NCI-H526 treated with DMSO at 0.1 percent for 48 hours (cell line): ENCODE measurements at places on chromosomes 1 and 21.

- DNase-seq: no peak
Observed at GRCh38 chr21:30769724-30770431, 14.7 kb upstream of the KRTAP21-1 start.

- DNase-seq: no peak
Observed at GRCh38 chr1:110786802-110787327, 86.1 kb upstream of the CD53 start.

GRCh38 chr1:232973652-232974611, 23.5 kb downstream of the NTPCR start:
- no peak for DNase-seq

DNA sequence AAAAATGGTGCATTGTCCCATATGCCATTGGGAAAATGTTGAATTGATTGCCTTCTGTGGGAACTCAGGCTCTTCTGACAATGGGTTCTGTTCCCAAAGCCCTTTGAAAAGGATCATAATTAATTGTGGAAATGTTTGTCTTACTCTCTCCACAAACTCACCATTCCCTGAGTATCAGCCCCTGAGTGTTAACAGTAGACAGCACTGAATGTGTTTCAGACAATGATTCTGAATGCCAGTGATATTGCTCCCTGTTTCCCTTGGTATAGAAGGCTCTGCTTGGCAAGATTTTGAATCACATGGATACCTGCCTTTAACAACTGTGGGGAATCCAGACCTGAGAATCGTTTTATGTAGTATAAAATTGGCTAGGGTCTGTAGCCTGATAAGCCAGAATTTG, 1096.8 kb downstream of the ADGRL2 start:
- no peak for DNase-seq

GRCh38 chr1:190679044-190679443, 201.4 kb upstream of the BRINP3 start:
- no peak for DNase-seq

DNA sequence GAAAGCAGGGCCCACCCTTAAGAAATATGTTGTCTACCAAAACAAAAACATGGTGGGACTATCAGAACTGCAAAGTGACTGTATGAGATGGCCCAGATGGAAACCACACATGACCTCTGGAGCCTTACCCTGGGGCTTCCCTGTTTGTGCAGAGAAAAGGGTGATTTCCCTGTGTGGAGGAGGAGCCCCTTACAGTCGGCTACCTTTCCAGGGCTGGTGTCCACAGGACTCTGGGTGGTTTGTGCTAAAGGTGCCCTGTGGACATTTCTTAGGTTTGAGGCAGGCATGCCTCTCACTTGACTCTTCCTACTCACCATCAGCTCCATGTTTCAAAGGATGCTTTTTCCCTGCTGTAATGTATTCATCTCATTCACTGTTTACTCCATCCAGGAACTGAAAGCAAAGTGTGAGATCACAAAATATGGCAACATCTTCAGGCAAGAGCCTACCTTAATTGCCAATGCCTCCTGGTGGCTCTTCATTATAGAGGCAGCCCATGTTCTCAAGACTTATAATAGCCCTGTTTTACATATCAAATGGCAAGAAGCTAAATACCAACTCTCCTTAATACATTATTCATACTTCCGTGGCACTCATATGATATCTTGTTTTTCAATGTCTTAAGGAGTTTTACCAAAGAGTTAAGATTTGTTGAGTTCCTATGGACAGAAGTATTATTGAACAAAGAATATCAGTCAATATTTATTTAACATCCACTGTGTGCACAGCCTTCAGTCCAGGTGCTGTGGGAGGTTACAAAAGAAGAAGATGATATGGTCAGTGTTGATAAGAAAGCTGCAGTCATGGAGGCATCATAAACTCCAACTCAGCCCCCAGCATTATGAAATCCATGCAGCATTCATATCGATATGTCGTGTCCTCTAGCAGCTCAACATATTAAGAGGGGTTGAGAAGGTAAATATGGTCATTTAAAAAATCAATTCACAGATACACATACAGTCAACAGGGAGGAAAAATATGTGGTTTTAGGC, 15.5 kb upstream of the TFF3 start:
- DNase-seq: no peak

- no peak for DNase-seq
Observed at GRCh38 chr1:17278996-17279830, 28.8 kb upstream of the PADI4 start.

DNA sequence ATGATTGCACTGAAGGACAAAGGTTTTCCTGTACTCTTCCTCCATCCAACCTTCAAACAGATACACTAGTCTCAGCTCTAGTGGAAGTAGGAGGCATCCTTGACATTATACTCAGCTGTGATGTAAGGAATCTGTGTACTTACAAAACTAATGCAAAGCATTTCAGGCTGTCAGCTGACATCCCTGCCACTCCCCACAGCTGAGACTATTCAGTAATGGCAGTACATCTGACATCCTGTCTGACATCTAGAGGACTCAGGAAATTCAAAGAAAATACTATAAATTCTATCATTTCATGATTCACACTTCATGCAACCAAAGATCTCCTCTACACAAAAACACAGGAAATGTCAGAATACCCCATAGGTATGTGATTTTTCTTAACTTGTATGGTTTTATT, 325.8 kb downstream of the SMYD3 start:
- peak; percentile 23 for DNase-seq

GRCh38 chr1:241799416-241799815, 48.6 kb upstream of the EXO1 start:
- DNase-seq: no peak

GRCh38 chr1:62198069-62198780, 3.6 kb downstream of the L1TD1 start:
- DNase-seq: no peak

DNA sequence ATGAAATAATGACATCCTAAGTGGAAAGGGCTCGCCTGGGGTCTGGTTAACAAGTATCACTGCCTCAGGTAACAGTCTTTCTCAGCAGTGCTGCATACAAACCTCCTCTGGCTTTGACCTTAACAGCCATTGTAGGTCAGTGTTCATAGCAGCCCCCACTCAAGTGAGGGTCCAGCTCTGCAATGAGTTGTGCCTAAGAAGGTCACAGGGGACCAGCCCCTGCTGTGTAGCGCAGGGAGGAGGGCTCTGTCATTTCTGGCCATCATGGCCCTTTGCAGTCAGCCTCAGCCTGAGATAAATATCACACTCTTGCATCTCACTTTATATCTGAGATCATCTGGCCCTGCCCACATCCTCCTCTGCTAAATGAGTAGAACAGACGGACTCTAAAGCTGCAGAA, 18.1 kb upstream of the MYSM1 start:
- no peak for DNase-seq

GRCh38 chr1:186858923-186859322, 30.2 kb downstream of the PLA2G4A start:
- no peak for DNase-seq

- no peak for DNase-seq
Observed at GRCh38 chr1:116075990-116076389, 35.2 kb upstream of the MAB21L3 start.

- DNase-seq: no peak
Observed at GRCh38 chr21:44709426-44710293, 1.7 kb downstream of the TSPEAR start.

- DNase-seq: no peak
Observed at GRCh38 chr1:61353797-61354406, 271.5 kb downstream of the NFIA start.

DNA sequence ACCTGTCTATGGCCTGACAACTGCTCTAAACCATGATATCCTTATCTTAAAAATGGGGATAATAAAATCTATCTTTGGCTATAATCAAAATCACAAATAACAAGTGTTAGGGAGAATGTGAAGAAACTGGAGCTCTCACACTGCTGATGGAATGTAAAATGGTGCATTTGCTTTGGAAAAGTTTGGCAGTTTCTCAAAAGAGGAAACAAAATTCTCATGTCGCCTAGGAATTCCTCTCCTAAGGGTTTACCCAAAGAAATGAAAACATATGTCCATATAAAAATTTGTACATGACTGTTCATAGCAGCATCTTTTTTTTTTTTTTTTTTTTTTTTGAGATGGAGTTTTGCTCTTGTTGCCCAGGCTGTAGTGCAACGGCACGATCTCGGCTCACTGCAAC, 64.3 kb downstream of the ZNF281 start:
- DNase-seq: no peak

GRCh38 chr21:46165098-46165497, 9.7 kb upstream of the FTCD start:
- DNase-seq: no peak

DNA sequence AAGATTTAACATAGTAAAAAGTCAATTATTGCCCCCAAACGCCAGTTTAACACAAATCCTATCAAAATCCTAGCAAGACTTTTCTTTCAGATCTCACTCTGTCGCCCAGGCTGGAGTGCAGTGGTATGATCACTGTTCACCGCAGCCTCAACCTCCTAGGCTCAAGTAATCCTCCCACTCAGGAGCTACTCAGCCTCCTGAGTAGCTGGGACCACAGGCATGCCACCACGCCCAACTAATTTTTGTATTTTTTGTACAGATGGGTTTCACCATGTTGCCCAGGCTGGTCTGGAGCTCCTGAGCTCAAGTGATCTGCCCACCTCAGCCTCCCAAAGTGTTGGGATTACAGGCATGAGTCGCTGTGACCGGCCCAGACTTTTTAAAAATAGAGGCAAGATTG, 4.8 kb downstream of the SNIP1 start:
- DNase-seq: no peak

- DNase-seq: no peak
Observed at GRCh38 chr1:201752333-201752732, 76.6 kb upstream of the IPO9 start.

DNA sequence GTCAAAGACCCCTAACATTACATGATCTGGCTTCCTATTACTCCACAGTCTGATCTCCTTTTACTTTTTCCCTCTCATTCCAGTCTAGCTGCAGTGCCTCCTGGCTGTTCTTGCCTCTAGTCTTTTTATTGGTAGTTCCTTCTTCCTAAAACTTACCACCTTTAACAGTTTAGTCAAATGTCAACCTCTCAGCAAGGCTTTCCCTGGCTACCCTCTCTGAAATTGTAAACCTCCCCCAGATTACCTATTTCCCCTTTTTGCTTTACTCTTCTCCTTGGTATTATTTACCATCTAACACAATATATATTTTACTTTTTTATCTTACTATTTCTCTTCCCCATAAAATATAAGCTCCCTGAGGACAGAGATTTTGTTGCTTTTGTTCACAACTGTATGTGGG, 129.6 kb downstream of the CLEC20A start:
- DNase-seq: no peak

DNA sequence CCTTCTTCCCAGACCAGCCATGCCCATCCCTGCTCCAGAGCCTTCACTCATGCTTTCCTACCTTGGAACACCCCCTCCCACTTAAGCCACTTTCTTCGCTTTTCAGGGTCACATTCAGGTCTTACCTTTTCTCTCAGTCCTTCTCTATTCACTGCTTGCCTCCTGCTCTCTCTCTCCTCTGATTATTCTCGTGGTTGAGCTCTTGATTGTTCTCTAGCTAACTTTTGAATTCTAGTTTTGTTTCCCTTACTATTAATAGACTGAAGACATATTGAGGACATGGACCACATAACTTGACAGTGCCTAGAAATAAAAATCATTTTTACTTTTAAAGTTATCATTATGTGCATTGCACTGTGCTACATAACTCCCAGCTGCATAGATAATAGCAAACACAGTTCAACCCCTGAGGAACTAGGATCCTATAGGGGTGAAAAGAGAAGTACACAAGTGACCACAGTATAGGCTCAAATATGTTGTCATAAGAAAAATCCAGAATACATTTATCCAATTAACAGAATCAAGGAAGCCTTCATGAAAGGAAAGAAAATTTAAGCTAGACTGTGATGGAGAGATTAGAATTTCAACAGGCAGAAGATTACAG, 21.5 kb downstream of the INSL5 start:
- no peak for DNase-seq

DNA sequence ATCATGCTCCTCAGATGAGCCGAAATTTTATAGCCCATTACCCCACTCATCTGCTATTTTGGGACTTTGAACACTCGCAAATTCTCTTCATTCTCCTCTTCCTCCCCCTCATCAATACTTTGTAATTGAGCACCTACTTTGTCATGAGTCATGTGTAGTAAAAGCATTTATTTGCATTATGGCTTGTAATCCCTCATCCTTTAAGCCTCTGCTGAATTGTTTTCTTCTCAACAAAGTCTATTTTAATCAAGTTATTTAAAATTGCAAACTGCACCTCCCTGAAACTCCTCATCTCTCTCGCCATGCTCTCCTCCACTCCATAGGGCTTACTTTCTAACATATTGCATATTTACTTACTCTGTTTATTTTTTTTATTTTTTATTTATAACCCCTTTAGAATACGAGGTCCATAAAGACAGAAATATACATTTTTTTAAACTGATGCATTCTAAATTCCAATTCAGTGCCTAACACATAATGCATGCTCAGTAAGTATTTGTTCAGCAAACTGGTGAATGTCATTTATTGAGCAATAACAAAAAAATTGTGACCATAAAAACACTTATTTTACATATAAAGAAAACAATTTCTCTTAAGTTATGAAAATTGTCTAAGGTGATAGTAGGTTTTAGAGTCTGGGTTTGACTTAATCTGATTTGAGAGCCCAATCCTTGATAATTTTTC, 161.7 kb downstream of the FASLG start:
- no peak for DNase-seq

DNA sequence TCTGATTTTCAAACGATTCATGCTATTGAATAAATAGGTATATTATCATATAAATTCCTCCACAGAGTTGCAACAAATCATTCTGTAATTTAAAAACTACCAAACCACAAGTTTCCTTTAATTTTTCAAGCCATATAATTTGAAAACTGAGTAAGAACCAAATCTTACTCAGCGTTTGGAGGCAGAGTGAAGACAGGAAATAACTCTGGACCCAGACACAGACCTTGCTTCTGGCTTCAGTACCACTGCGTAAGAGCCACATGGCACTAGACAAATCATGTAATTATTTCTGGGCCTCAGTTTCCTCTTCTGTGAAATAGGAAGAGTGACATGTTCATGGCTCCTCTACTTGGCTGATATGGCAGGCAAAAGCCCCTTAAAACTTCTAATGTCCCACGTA, 82.4 kb downstream of the SMYD2 start:
- no peak for DNase-seq

DNA sequence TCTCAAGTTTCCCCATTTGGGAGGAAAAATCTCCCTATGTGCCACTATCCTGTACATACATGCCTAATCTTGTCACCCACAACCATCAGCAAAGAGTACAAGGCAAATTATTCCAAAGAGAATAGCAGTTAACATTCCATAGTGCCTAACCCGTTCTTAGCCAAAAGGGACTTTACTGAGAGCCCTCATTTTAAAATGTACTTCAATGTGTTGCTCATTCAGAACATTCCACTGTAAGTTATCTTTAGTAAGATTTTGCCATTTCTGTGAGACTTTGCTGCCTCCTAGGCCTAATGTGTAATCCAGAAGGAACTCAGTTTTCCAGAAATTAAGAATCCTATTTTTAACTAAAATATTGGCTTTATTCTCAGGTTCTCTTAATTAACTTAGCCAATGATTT, 11.3 kb upstream of the MRPL55 start:
- DNase-seq: no peak

- DNase-seq: no peak
Observed at GRCh38 chr1:239025223-239025622, 361.1 kb upstream of the CHRM3 start.

- DNase-seq: no peak
Observed at GRCh38 chr1:236113324-236114032, 28.9 kb upstream of the GPR137B start.

- DNase-seq: no peak
Observed at GRCh38 chr1:185645162-185645640, 89.0 kb upstream of the HMCN1 start.
